ENCODE measurements at places on chromosomes 7 and 10. TPM values are rescaled to one million over a fixed set of nuclear protein-coding genes. Genes with fewer than 3 reads are reported as not detected.

The NT5C2 gene
- total RNA-seq, result 34.7 TPM

The EPHA1 gene
- 1.5 TPM for total RNA-seq

The CHST3 gene
- total RNA-seq, result 0.90 TPM

The GJD4 gene
- total RNA-seq, result not detected

The VAX1 gene
- not detected for total RNA-seq

The LDB3 gene
- not detected for total RNA-seq

The TMEM176B gene
- total RNA-seq, result 0.33 TPM

The IFIT1B gene
- total RNA-seq, result not detected

The WEE2 gene
- total RNA-seq, result not detected

The TWIST1 gene
- 0.95 TPM for total RNA-seq

The PNLIPRP3 gene
- total RNA-seq, result not detected

The ACSL5 gene
- 41.2 TPM for total RNA-seq

The RSPH10B2 gene
- 0.13 TPM for total RNA-seq

The ENTPD1 gene
- 0.66 TPM for total RNA-seq

The STARD3NL gene
- total RNA-seq, result 30.7 TPM

The NSUN5 gene
- 82.4 TPM for total RNA-seq

The CRYGN gene
- not detected for total RNA-seq

The KLF14 gene
- total RNA-seq, result not detected

The GCK gene
- total RNA-seq, result 4.3 TPM

The ZNF365 gene
- total RNA-seq, result 1.3 TPM

The VWDE gene
- 0.13 TPM for total RNA-seq

The FFAR4 gene
- not detected for total RNA-seq

The NODAL gene
- total RNA-seq, result not detected

The CCL24 gene
- total RNA-seq, result not detected

The HOXA2 gene
- not detected for total RNA-seq

The FAM24A gene
- total RNA-seq, result not detected

The FRMPD2 gene
- total RNA-seq, result not detected

The SPDYE9 gene
- not detected for total RNA-seq

The PSTK gene
- total RNA-seq, result 6.1 TPM

The LRIT1 gene
- total RNA-seq, result not detected

The EMX2 gene
- not detected for total RNA-seq

The PIK3CG gene
- 18.4 TPM for total RNA-seq

The STK31 gene
- not detected for total RNA-seq

The ATP6V1F gene
- total RNA-seq, result 120 TPM

The SH2D4B gene
- total RNA-seq, result 0.22 TPM

Measured in activated T-cell treated with anti-CD3 and anti-CD28 coated beads, Interleukin-2, amount 50 U/mL, for 4 hours (primary cell).